ENCODE measurements at places on chromosomes 1 and 21. TPM values are rescaled to one million over a fixed set of nuclear protein-coding genes. Genes with fewer than 3 reads are reported as not detected.

- no peak overlapping the region for H3K27ac ChIP-seq
- H3K36me3 ChIP-seq, result no peaks in the 10 kb centered on the region
- H3K4me3 ChIP-seq, result no peak overlapping the region
- no peaks in the 10 kb centered on the region for H3K4me1 ChIP-seq
- no peak for DNase-seq
- no peaks in the 10 kb centered on the region for H3K27me3 ChIP-seq
These were observed 225.6 kb upstream of the FGGY start for GRCh38 chr1:59071289-59071688.

DNA sequence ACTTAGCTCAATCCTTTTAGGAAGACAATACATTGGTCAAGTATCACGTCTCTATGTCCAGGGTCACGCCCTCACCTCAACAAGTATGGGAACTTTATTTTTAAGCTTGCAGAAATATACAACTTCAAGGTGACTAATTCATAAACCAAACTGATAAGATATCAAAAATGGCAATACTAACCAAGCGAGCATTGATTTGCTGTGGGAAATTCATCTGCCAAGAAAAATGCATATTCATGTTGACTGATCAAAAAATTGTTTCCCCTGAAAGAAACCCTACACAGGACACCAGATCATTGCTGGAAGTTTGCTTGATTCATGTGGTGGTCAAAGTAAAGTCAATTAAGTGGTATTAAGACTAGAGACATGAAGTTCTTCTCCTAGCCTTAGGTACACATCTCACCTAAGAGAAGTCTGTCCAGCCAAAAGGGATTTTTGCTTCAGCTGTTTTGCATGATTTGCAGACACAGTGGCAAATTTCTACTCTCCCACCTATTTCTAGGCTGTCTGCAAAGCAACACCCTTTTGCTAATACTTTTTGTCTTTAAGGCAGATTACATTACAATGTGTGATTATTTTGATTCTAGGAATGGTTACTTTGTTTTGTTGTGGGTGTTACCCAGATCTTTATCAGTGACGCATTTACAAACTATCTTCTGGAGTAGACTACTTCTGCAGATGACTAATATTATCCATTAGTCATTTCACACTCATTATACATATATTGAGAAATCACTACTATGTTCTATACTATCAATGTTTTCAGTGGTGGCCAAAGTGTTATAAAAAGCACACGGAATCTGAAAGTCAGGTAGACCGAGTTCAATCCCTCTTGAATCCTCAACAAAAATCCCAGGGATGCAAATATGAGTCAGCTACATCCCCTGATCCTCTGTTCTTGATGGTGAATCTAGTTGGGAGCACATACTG, 12.4 kb downstream of the SAMSN1 start:
- no peaks in the 10 kb centered on the region for H3K4me1 ChIP-seq
- no peak overlapping the region for H3K27ac ChIP-seq
- peak; percentile 54 for DNase-seq
- no peak overlapping the region for H3K4me3 ChIP-seq

GRCh38 chr1:211339631-211340041, 13.0 kb downstream of the TRAF5 start:
- H3K27me3 ChIP-seq, result no peaks in the 10 kb centered on the region
- no peaks in the 10 kb centered on the region for H3K4me1 ChIP-seq
- H3K4me3 ChIP-seq, result no peak overlapping the region
- DNase-seq, result no peak
- no peaks in the 10 kb centered on the region for H3K36me3 ChIP-seq

DNA sequence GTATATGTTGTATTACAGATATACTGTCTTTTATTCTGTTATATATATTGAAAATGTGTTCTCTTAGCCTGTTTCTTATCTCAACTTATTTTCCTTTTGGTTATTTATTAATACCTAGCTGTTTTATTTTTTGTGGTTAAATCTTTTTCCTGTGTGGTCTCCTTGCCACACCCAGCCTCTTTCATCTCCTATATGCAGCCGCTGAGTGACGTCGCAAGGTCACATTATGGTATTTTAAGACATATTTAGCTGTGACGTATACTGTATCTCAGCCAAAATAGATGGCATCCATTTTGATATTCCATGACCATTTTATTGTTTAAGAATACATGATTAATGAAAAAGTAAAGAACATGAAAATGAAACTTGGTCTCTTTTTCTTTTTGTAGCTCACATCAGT, 29.1 kb downstream of the CENPF start:
- no peak overlapping the region for H3K27ac ChIP-seq
- H3K27me3 ChIP-seq, result no peaks in the 10 kb centered on the region
- DNase-seq, result no peak
- H3K36me3 ChIP-seq, result peaks cover 2% of the 10 kb centered on the region
- no peak overlapping the region for H3K4me3 ChIP-seq

Gene OR2L5
- not detected for total RNA-seq

Measured in fibroblast of lung (primary cell).